ENCODE measurements at places on chromosomes 7 and 10.

DNA sequence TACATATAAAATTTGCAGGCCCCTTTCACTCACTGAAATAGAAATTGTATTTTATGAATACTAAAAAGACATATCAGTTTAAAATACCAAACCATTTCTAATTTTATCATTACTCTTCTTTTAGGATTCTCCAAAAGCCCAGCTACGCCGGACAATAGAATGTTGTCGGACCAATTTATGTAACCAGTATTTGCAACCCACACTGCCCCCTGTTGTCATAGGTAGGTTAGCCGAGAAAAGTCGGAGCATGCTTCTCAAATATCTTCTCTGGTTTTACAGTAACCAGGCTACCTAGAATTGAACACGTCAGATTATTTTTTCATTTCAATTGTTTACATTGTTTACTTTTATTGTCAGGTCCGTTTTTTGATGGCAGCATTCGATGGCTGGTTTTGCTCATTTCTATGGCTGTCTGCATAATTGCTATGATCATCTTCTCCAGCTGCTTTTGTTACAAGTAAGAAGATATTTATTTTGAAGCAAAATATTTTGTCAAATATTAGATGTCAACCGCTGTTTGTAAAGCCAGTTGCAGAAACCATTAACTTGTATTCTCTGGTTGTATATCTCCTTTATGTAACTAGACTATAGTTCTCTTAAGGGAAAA lies 57.6 kb downstream of the MMRN2 start:
- DNase-seq: peak; percentile 84

- no peak for DNase-seq
Measured at GRCh38 chr10:78752221-78752620, 316.5 kb upstream of the ZMIZ1 start.

- no peak for DNase-seq
Measured at GRCh38 chr10:13759168-13759567, 172.4 kb downstream of the PRPF18 start.

DNA sequence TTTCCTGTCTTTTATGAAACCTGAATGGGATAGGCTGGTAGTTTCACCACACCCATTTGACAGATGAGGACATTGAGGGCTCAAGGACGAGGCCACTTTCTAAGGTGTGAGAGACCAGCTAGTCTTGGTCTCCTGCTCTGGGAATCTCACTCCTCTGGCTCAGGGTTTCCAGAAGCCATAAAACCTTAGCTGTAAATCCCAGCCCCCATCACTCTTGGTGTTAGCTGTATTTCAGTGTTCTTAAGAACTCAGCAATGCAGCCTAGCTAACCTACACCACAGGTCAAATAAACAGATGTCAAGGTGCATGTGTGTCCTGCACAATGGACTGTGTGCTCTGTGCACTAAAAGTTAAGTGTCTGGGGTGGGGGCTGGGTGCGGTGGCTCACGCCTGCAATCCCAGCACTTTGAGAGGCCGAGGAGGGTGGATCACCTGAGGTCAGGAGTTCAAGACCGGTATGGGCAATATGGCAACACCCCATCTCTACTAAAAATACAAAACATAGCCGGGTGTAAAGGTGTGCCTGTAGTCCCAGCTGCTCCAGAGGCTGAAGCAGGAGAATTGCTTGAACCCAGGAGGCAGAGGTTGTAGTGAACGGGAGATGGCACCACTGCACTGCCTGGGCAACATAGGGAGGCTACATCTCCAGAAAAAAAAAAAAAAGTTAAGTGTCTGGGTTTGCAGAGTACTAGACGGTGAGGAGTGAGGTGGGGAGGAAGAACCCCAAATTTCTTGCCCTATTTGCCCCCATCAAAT lies 567 bp upstream of the EPO start:
- DNase-seq: no peak

GRCh38 chr7:26664735-26665416 lies 199.5 kb downstream of the SKAP2 start:
- DNase-seq: no peak
